ENCODE measurements at places on chromosomes 3 and 15. TPM values are rescaled to one million over a fixed set of nuclear protein-coding genes. Genes with fewer than 3 reads are reported as not detected.
A peak's percentile ranks its signal among the peaks of the same experiment; 100 is the strongest.

The TERC gene
- not detected for polyA plus RNA-seq

The CCDC39 gene
- polyA plus RNA-seq, result not detected

The GOLGA6L9 gene
- polyA plus RNA-seq, result 1.3 TPM

The SLC51A gene
- 6.5 TPM for polyA plus RNA-seq

The FOXB1 gene
- not detected for polyA plus RNA-seq

The C3orf22 gene
- not detected for polyA plus RNA-seq

The MAP2K5 gene
- polyA plus RNA-seq, result 14.1 TPM

The RBSN gene
- polyA plus RNA-seq, result 5.7 TPM

DNA sequence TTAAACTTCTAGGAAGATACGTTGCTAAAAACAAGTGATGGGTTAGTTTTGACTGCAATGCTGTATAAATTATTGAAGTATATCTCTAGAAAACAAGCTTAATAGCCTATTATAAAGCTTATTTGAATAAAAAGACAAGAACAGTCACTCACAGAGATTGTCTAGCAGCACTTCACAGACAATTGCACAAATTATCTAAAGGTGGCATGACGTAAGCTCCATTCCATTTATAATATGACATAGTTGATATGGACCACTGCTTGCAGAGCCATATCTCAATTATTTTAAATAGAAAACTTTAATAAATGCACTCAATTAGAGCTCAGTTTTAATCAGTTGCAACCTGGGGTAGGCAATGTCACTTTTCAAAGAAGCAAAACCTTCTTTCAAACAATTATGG lies 319.9 kb upstream of the GBE1 start:
- DNase-seq, result no peak

DNA sequence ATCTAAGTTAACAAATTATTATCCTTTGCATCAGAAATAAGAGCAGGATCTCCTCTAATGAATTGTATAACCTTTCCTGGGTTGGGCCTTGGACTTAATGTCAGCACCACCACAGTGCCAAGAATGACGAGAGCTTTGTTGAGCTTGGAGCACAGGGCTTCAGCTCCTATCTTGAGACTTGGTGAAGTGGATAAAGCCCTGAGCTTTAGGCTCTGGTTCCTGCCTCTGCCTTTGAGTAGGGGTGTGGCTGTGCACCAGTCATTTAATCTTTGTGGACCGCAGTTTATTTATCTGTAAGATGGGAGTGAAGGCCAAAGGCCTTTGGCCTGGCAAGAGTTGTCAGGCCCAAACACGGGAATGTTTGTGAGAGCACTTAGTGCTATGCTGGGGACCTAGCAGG lies 162.2 kb downstream of the VGLL4 start:
- DNase-seq, result no peak

GRCh38 chr15:78075490-78076230 lies 1.9 kb downstream of the TBC1D2B start:
- DNase-seq, result no peak

DNA sequence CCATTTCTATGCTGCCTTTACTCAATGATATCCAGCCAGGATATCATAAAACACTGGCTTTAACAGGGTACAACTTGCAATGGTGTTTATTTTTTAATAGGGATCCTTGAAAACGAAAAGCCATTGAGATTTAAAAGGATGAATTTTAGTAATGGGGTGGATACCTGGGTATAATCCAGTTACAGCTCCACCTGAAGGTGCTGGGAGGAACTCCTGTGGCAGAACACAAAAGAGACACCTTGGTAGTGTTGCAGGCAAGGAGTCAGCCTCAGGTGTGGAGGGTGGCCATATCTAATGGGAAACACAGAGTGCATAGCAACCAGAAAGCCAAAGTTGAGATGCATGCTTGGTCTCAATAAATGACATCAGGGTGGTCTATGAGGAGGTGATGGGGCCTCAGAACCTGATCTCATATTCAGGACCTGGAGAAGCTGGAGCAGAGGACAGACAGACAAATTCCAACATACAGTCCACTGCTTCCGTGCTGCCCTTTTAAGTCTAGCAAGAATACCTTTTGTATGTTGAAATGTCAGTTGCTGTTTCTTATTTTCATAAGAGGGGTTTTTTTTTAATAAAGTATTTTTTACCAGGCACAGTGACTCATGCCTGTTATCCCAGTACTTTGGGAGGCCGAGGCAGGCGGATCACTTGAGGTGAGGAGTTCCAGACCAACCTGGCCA lies 12.0 kb upstream of the PAQR9 start:
- DNase-seq, result no peak

DNA sequence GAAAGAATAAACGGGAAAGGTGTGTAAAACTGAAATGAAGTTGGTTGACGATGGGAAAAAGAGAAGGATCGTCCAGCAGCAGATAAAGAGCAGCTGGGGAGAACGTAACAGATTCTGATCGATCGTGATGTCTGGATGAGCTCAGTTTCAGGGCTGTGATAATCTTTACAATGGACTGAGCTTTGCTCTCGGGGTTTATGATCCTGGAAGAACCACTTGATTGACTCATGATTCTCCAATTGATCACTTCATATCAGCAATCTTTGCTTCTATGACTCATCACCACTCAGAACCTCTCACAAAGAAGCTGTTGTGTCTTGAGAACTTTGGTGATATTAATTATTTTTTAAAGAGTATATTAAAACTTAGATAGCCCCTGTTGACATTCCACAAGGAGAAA lies 690.7 kb downstream of the TUSC7 start:
- no peak for DNase-seq

DNA sequence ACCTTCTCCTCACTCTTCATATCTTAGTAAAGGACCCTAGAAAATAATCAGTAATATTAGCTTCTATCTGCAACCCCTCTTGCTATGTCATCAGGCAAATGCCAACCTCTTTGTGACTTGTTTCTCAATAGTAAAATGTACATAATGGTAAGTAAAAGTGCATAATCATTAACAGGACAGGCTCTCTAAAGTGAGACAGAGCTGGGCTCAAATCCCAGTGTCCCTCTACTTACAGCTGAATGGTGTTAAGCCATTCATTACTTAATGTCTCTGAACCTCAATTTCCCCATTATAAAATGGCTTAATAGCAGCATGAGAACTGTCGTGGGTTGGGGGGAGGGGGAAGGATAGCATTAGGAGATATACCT lies 62.6 kb upstream of the ATP11B start:
- no peak for DNase-seq

DNA sequence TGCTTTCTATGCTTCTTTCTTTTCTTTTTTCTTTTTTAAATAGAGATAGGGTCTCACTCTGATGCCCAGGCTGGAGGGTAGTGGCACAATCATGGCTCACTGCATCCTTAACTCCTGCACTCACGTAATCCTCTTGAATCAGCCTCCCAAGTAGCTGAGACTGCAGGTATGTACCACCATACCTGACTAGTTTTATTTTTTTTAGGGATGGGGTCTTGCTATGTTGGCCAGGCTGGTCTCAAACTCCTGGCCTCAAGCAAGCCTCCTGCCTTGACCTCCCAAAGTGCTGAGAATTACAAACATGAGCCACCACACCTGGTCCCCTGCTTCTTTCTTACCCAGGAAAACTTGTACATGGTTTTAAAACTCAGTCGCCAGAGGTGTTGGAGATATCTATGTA lies 24.2 kb upstream of the HDC start:
- no peak for DNase-seq

GRCh38 chr3:88031642-88032077 lies 27.1 kb downstream of the CGGBP1 start:
- peak; percentile 21 for DNase-seq

GRCh38 chr15:68990992-68991500 lies 23.4 kb upstream of the NOX5 start:
- no peak for DNase-seq

- no peak for DNase-seq
Observed at GRCh38 chr3:165640970-165641369, 196.3 kb downstream of the BCHE start.

DNA sequence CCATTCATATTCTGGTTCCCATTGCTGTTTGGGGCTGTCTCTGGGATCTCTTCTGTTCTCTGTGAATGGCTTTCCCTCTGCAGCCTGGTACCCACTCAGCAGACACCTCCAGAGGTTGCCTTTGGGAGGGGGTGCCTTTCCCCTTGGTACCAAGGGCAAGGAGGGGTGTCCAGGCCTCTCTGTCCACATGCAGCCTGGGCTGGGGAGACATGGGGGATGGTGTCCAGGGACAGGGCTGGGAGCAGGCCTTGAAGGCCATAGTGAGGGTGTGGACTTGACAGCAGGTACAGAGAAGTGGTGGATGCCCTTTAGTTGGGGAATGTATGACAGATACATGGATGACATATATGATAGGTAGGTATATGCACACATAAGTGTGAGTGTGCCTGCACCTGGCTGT lies 83.7 kb downstream of the PLXNA1 start:
- DNase-seq, result no peak

- no peak for DNase-seq
Observed at GRCh38 chr3:107235193-107235927, 141.9 kb upstream of the CCDC54 start.

GRCh38 chr3:188534633-188535032 lies 380.7 kb downstream of the LPP start:
- DNase-seq, result no peak

DNA sequence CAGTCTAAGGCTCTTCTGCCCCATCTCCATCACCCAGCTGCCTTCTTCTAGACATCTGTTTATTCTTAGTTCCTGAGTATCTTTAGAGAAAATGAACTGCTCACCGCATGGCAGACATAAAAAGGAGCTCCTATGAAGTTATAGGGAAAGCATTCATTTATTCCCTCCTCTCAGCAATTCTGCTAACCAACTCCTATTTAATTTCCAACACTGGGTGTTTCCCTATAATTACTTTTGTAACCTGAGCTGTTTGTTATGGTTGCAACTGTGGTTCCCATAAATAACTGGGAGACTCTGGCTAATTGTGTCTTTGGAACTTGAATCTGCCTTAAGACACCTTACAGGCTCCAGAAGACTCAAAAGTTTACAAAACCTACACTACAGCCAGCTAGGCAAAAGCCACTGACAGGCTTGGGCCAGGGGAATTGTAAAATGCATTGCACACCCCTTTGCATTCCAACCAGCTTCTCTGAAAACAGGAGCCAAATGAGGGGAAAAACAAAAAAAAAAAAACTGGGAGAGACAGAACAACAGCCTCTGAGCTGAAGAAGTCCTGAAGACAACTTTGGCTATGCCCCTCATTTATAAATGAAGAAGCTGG lies 231.5 kb upstream of the FEZF2 start:
- DNase-seq, result peak; percentile 28

DNA sequence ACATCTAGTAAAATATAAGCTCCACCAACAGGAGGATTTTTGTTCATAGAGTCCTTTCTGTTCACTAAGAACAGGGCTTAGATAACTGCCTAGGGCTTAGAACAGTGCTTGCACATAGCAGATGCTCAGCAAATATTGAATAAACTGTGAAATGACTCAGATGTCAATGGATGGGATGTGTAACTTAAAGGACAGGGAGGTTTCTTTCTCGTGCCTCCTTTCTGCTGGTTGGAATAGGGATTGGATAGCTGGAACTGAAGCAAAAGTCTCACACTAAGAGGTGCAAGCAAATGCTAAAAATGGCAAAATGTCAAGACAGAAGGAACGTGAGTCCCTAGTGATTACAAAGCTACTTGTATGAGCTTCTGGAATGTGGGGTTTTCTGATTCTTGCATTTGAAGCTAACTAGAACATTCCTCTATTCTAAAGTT lies 392.8 kb upstream of the WNT5A start:
- DNase-seq, result no peak

DNA sequence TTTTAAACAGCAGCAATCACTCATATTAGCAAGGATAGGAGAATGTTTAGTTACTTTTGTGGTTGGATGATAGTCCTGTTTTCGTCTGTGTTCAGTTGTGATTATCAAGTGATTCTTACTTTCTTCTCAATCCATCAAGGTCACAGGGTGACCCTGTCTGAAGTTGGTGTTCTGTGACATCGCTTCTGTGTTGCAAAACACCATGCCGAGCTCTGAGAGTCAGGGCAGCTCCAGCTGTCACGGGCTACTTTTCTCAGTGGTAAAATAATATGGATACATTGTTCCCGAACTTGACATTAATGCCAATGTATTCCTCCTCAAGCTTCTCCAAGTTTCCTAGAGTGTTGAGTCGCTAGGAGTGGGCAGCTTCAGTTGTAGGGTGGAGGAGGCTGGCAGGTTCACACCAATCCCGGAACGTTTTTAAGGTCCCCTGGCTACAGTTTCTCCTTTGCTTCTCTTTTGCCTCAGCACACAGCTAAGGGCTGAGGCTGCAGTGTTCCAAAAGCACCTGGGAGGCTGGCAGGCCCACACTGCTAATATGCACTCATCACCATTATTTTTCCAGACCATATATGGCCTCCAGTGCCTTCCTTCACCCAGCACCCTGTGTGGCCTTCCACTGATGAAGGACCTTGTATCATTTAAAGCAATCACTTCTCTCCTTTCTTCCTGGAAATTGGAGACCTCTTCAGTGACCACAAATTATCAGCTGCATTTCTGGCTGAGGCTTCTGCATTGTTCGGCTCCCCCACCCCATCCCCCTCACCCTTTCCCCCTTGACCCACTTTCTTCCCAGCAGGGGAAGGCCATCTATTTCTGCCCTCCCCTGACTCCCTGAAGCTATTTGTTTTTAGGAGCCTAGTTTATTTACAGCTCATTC lies 25.8 kb downstream of the COLQ start:
- DNase-seq, result no peak

- no peak for DNase-seq
Observed at GRCh38 chr15:68364660-68365035, 67.3 kb downstream of the ITGA11 start.

- no peak for DNase-seq
Observed at GRCh38 chr15:40702077-40702476, 7.1 kb downstream of the RAD51 start.
